ENCODE measurements at places on chromosomes 11 and 22. TPM values are rescaled to one million over a fixed set of nuclear protein-coding genes. Genes with fewer than 3 reads are reported as not detected.

- DNase-seq = no peak
Observed at GRCh38 chr11:102318469-102318868, 1.2 kb downstream of the BIRC3 start.

GRCh38 chr11:45354976-45355705 is 69.0 kb upstream of the SYT13 start:
- peak; percentile 70 for DNase-seq

DNA sequence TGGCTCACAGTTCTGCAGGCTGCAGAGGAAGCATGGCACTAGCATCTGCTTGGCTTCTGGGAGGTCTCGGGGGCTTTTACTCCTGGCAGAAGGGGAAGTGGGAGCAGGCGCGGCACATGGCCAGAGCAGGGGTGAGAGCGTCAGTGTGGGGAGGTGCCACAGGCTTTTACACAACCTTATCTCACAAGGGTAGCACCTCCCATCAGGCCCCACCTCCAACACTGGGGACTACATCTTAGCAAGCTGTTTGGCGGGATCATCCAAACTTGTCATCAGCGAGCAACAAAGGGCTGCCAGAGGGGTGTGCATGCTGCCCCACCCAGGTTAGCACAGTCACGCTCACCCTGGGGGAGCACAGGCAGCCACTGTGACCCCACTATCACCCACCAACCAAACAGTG is 18.9 kb upstream of the YPEL1 start:
- DNase-seq = no peak

DNA sequence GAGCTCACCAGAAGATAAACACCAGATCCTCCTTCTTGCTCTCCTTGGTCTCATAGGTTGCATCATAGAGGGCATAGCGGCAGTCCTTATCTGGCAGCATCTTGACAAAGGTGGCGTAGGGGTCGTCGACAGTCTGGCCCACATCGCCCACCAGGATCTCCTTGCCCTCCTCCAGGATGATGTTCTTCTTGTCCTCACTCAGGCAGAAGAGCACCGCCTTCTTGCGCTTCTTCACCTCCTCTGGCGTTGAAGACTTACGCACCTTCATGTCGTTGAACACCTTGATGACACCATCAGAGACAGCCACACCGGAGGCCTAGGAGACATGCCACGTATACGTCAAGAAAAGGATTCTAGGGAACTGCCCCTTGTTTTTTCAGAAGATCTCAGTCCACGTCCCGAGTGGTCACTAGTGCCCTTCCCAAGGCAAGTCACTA is 2.0 kb downstream of the CFL1 start:
- no peak for DNase-seq

DNA sequence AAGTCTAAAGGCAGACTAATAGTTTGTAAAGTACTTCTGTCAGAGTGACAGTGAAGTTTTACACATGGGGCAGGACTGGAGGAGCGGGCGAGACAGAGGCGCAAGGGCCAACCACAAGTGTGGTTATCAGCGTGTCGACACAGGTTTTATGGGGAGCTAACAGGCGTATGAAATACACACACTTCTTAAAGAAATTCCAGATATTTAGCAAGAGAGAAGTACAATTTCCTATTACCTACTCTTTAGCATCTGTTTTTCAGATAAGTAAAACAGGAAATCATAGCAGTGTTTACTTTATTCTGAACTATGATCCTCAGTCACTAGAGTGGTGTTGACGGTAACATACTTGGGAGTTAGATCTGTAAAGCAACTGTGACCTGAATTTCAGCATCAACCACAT is 22.5 kb downstream of the VSIG10L2 start:
- no peak for DNase-seq

- peak; percentile 15 for DNase-seq
Observed at GRCh38 chr22:38415046-38415445, 40.0 kb downstream of the KCNJ4 start.

DNA sequence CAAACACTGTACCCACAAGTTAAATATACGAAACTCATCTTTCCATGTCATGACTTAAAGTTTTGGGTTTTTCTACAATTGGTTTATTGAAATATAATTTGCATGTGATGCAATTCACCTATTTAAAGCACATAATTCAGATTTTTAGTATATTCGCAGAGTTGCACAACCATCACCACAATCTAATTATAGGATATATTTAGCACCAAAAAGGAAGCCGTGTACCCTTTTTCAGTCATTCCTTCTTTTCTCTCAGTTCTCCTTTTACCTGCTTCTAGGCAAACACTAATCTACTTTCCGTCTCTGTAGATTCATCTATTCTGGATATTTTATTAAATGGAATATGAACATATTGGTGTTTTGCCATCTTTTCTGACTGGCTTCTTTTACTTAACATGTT is 1458.1 kb upstream of the TENM4 start:
- DNase-seq = no peak

- DNase-seq = no peak
Observed at GRCh38 chr11:105665281-105665680, 55.4 kb downstream of the GRIA4 start.

Gene OVOL1
- total RNA-seq = 0.23 TPM

Gene GRAMD4
- total RNA-seq = 42.5 TPM

All from left lobe of liver (tissue), 2 donors.